ENCODE measurements at places on chromosomes 2 and 18.

DNA sequence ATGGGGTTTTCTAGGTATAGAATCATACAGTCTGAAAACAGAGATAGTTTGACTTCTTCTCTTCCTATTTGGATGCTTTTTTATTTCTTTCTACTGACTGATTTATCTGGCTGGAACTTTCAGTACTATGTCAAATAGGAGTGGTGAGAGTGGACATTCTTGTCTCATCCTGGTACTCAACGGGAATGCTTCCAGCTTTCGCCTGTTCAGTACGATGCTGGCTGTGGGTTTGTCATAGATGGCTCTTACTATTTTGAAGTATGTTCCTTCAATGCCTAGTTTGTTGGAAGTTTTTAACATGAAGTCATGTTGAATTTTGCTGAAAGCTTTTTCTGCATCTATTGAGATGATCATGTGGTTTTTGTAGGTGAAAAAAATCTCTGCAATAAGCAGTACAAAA is 730.4 kb downstream of the PLCL1 start:
- no peak for DNase-seq

DNA sequence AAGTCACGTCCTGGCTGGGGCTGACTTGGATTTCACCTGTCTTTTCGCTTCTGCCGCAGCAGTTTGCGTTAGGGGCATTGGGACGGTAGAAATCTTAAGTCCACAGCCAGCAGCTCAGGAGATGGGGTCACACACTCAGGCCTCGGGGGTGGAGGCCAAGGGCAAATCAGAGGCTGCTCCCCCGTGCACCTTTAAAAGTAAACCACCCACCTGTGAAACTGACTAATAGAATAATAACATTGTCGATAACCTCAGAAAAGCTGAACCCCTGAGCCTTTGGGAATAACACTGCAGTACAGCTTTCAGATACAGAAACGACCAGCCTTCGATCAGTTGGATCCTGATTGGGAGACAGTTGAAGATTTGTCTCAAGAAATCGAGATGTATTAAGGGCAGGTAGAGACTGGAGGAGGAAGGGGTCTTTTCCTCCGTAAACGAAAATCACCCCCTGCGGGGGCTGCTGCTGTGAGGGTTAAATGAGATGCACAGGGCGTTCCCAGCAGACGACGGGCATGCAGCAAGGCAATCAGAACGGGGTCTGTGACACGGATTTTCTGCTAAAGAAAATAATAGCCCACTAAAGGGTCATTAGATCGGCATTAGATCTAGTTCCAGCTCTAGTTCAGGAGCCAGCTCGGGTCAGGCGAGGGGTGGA is 16.4 kb upstream of the NFATC1 start:
- DNase-seq = no peak

DNA sequence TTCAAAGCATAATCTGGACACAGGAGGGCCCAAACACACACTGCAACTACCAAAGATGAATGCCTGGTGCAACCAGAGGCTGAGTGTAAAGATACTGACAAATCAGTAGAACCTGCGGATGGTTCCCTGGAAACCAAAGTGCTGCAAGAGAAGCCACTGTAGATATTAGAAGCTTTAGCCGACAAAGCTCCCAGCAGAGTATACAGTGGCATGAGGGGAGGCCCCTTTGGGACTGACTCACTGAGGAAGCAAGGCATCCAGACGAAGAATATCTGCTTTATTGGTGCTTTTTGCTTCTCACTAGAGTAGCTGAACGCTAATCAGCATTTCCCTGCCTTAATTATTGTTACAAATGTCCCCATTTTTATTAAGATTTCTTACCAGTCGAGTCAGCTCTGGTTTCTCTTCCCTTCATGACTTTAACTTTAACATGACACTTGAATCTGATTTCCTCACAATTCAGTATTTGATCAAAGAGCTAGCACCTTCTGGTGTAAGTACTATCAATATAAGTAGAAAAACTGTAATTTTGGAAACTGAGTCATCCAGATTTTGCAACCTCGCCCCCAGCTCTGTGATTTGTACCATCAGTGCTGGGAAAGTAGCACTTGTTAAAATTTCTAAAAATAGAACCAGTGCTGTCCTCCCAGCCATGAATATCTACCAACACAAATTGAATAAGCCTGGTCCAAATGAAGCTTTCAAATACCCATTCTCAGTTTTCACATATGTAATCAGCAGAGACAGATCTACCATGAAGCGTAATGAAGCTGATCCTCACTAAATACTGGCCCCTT is 34.2 kb downstream of the FIGN start:
- no peak for DNase-seq

DNA sequence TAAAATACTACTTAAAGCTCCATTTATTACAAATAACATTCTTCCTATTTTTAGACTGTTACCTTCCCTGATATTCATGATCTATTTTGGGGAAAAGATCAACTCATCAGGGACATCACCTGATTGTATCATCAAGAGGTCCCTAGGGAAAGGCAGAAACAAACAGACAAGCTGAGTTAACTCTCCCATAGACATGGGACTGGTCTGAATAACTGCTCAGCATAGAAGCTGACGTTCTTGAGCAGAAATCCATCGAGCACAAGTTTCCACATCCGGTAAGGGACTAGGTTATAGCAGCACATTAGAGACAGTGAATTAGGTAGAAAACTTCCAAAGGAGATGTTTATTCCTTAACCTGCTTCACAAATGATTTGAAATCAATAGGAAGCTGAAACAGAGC is 1100.4 kb upstream of the SLC39A10 start:
- DNase-seq = no peak

- no peak for DNase-seq
Measured at GRCh38 chr2:3147651-3148530, 229.7 kb downstream of the EIPR1 start.

- no peak for DNase-seq
Measured at GRCh38 chr18:61738488-61738887, 154.3 kb downstream of the RNF152 start.

DNA sequence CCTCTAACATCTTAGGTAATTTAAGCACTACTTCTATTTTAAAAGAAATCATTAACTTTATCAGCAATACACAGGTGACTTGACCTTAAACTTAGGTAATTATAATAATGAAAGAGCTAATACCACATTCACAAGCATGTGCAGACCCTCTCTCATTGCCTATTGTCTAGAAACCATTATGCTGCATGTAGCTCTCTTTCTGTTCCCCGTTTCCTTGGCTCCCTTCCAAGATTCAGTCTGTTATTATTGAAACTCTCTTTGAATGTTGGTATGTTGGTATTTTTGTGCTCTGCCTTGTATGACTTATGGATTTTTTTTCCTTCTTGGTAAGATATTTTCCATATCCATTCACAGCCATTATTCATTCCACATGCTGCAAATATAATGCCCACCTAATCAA is 201.2 kb downstream of the CDCA7 start:
- no peak for DNase-seq

DNA sequence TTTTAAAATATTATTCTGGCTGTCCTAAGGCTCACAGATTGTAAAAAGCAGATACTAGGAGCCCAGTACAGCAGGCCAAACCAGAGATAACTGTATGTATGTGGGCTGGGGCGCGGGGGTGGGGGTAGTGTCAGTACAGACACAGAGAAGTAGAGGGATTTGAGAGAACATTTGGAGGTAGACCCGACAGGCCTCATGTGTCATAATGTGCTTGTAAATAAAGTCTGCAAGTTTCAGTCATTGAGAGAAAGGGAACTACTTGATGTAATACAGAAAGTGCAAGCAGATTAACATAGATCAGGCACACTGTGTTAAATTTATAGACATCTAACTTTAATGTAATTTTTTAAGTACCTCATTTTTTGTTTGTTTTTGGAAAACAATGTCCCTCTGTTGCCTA is 7.4 kb upstream of the POLI start:
- no peak for DNase-seq

GRCh38 chr18:42583283-42583731 is 532.2 kb downstream of the RIT2 start:
- DNase-seq = no peak

DNA sequence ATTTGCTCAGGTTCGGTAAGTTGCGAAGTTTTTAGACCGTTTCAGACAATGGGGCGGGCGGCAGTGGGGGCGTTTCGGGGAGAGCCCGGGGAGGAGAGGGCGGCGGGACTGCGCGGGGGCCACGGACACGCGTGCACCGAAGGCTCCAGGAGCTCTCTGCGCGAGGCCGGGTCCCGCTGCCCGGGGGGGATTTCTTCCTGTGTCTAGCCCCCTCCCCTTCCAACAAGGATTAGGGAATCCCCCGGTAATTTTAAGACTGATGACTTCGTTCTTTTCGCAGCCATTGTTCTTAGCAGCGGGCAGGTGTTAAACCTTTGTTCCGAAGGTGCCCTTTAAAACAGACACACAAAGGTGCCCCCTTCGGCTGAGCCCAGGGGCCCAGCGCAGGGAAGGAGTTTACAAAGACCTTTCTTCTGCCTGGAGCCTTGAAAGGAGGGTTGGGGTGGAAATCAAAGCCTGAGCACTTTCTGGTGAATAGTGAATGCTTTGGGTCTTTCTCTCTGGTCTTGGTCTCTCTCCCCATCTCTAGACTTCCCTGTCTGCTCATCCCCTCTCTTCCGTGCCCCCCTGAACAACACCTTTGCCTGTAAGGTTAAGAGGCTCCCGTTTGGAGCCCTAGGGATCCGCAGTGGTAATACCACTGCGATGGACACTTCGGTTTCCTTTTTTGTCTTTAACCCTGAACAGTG is 2.1 kb downstream of the TRIB2 start:
- no peak for DNase-seq

- no peak for DNase-seq
Measured at GRCh38 chr18:36499938-36500337, 202.4 kb downstream of the FHOD3 start.

- DNase-seq = no peak
Measured at GRCh38 chr2:171718720-171719119, 31.5 kb downstream of the DYNC1I2 start.

- DNase-seq = no peak
Measured at GRCh38 chr2:216388046-216388884, 16.0 kb upstream of the MARCHF4 start.

DNA sequence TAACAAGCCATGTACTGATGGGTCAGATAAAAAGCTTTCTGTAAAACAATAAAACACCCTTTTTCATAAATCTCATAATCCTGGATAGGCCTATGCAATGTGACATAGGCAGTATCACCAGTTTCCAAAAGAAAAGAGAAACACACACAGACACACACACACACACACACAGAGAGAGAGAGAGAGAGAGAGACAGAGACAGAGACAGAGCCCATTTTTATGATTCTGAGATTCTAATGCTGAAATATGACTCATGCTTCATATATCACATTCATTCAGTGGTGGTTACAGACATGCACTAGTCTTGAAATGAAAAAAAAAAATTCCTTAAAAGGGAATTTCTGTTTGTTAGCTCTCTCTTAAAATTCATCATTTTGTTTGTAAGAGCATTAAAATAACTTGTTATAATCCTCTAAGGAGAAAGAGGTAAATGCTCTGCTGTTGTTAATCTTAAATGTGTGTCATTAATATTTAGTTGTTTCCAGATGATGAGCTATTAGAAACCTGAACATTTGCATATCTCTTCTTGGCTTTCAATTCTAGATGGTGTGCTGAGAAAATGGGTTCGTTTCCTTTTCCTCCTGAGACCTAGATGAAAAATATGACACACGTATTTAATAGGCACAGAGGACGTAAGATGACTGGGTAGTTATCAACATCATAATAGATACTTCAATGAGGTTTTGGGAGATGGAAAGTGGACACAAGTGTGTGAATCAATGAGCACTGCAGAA is 1598.7 kb upstream of the ACVR2A start:
- DNase-seq = no peak

- no peak for DNase-seq
Measured at GRCh38 chr18:79973517-79973916, 9.1 kb downstream of the HSBP1L1 start.

DNA sequence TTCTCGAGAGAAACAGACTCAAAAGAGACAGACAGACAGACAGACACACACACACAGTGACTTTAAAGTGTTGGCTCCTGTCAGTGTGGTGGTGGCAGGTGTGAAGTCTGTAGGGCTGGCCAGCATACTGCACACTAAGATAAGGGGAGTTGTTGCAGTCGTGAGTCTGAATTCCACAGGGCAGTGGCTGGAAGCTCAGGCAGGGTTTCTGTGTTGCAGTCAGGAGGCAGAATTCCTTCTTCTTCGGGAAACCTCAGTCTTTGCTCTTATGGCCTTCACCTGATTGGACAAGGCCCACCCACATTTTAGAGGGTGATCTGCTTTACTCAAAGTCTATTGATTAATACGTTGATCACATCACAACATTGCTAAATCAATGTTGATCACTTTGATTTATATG is 478.4 kb upstream of the HS6ST1 start:
- no peak for DNase-seq

DNA sequence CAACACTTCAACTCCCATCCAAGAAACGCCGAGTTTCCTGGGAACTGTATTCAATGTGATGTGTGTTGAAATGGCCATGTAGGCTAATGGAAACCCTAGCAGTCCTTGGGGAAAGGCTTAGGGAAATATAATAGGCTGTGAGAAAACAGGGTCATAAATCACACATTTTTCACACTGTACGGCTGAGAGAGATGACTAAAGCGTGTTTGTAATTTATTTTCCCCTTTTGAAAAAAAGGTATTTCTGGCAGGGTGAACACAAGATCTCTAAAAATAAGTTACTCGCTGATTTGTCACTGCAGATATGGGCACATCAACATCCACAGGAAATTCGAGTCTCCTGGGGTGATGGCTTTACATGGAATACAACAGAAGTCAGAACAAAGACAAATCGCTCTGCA is 109.6 kb upstream of the ST6GAL2 start:
- no peak for DNase-seq

DNA sequence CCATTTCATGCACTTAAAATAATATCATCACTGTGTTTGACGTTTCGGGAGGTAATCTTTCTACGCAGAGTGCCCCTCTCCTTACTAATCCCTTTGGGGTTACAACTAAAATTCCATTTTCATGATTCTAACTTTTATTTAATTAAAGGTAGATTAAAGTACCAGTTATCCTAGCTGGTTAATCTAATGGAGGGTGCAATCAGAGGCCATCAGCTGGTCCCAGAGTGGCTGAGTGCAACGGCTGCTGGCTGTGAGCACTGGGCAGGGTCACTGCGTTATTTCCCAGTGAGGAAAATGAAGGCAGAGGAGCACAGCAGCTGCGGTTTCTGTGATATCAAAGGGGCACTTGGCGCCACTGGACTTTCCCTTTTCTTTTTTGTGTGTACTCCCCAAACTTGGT is 12.1 kb downstream of the SCYGR4 start:
- DNase-seq = no peak

DNA sequence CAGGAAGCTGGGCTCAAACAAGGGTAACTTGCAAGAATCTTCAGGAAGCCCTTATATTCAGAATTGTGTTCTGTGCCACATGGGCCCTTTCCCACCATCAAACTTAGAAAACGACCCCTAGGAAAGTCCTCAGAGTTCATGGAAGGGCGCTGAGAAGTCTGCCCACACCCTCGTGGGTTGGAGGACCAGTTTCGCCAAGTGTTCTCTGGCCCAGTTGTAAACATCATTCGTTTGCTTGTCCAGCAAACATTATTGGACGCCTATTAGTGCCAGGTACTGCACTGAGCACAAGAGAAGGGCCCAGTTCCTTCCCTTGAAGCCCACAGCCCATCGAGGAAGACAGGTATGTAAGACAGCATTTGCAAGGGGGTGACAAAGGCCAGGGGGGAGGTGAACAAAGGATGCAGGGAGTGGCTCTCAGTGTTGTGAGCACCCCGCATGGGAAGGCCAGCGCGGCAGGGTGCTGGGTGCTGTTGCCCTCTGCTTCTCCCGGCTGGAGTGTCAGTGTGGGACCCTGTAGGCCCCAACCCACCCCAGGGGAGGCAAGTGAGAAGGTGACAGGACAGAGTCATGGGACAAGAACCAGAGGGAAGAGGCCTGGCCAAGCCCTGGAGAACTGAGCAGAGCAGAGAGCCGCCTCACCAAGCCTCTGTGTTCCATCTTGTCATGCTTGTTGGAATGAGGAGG is 60.2 kb upstream of the ALPP start:
- no peak for DNase-seq

- no peak for DNase-seq
Measured at GRCh38 chr2:206112846-206113547, 27.0 kb upstream of the INO80D start.

Measured in activated CD4-positive, alpha-beta T cell treated with anti-CD3 and anti-CD28 coated beads, Interleukin-2, amount 50 U/mL, for 4 hours (primary cell).